ENCODE measurements at places on chromosomes 1 and 21.

DNA sequence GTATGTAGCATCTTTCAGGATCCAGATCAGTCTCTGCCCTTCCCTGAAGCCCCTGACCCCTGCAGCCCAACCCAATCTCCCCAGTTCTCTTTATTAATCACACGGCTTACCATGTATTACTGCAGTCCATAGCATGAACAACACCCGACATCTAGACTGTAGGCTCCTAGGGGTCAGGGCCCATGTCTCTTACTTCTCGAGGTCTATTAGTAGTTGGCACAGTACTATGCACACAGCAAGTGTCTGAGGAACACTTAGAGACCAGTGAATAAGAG lies 27.1 kb downstream of the CAMK1G start:
- DNase-seq = no peak

DNA sequence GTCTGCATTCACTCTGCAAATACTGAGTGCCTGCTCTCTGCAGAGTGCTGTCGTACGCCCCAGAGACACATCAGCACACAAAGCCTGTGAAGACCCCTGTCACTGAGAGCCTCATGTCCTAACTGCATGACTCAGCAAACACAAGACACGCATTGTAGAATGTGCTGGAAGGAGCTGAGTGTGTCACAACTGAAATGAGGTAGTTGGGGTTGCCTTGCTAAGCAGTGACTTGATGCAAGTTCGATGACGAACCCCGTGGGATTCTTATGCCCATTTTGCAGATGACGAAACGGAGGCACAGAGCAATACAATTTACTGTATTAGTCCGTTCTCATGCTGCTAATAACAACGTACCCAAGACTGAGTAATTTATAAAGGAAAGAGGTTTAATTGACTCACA lies 65.1 kb downstream of the RIPK4 start:
- DNase-seq = no peak

DNA sequence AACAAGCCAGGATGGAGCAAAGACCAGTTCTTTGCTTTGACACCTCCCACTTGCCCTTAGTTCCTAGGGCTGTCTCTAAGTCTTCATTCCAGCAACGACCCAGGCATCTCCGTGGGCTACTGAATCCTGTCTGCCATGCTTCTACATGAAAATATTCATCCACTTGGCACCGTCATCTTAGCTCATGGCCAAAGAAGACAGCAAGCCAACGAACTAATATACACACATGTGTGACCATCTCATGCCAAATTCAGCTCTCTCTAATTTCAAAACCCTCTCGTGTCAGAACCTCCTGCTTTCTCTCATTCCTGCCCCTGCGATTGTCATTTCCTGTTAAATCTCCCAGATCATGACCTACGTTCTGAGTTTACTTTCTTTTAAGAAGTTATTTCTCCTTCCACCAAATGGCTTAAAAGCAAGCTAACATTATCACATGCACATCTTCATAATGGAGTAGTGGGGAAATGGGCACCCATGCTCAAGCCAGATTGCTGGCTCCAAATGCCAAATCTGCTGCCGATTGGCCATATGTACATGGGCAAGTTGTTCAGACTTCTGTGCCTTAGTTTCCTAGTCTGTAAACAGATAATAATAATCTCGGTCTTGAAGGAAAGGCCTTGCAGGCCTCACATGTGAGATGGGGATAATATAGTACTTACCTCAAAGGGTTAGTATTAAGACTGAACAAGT lies 373.4 kb downstream of the USH2A start:
- DNase-seq = no peak

DNA sequence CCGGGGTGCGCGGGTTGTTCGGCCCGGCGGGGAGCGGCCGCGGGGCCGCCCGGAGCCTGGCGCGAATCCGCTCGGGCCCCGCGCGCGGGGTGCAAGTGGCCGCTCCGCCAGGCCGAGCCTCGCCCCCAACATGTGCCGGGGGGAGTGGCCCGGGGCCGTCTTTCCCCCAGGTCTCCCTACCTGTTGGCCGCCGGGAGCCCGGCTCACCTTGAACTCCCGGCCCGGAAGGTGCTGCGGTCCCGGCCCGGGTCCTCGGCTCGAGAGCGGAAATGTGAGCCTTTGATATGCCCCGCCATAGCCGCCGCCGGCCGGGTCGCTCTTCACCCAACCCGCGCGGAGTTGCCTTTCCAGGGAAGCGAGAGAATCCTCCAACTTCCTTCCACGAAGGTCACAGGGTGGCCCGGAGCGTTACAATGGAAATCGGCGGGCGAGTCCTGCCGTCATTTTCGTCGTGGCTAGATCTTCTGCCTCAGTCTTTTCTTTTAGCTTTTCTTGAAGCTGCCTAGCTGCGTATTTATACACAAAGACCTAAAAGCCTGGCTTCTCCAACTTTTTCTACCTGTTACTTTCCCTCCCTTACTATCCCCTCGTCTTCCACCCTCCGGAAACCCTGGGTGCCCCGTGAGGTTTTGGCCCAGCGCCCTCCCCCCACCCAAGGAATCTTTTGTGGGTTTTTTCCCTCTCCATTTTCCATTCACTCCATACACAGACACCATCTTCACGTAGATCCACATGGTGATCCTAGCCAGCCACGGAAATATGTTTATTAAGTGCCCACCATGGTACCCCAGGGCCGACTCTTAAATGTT lies 867 bp downstream of the PTGFRN start:
- DNase-seq = peak; percentile 30

GRCh38 chr21:34302521-34302920 lies 61.3 kb upstream of the KCNE2 start:
- DNase-seq = no peak

GRCh38 chr1:63991685-63992084 lies 211.7 kb upstream of the UBE2U start:
- DNase-seq = no peak

GRCh38 chr1:215140135-215140534 lies 57.6 kb downstream of the KCNK2 start:
- DNase-seq = no peak

GRCh38 chr1:50637460-50637859 lies 214.2 kb upstream of the DMRTA2 start:
- no peak for DNase-seq

DNA sequence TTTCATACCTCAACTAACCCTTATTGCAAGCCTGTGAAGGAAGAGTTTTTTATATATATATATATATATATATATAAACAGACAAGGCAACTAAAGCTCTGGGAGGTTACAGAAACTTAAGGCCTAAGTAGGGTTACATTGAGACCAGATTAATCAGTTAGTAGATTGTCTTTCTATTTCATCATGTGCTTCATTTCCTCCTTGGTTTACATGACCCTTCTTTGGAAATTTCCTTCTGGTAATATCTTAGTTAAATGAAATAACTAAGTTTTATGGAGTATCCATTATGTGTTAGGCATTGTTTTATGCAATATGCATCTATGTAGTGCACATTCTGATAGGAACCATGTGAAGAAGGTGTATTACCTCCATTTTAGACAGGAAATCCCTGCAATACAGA lies 112.7 kb downstream of the FGGY start:
- DNase-seq = no peak

- no peak for DNase-seq
Measured at GRCh38 chr1:183275322-183275721, 89.3 kb downstream of the LAMC2 start.

GRCh38 chr1:44170281-44170823 lies 28.9 kb upstream of the KLF18 start:
- DNase-seq = no peak

DNA sequence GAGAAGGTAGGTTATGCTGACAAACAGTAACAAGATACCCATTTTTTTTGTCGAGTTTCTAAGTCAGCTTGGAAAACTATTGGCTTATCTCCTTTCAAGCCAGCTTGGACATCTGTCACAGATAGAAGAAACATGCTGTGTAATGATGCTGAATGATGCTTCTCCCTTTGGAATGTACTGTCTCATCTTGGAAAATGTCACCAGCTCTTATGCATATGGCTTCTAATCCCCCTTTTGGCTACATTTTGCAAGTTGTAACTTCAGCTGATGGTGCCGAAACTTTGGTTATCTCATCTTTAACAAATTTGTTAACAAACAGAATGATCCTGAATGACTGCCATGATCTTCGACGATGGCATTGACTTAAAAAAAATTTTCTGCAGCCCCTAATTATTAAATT lies 68.8 kb upstream of the ST6GALNAC3 start:
- DNase-seq = no peak

DNA sequence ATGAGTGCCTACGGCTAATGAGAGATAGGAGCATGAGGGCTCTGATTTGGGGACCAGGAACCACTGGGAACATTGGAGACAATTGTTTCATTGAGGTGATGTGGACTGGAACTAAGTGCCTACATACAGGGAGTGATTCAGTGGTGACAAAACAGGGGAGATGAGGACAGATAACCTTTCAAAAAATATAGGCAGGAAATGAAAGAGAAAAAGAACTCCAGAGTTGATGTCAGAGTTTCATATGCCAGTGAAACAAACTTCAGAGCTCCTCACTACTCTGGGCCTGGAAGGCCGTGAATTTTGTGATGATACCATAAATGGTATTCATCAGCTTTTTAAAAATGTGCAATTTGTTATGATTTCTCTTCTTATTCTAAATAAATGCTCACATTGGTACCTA lies 39.3 kb downstream of the FASLG start:
- DNase-seq = no peak

Measured in NCI-H1105 (cell line).